Effector CD8-positive, alpha-beta T cell (primary cell): ENCODE measurements at places on chromosomes 2 and 18.

DNA sequence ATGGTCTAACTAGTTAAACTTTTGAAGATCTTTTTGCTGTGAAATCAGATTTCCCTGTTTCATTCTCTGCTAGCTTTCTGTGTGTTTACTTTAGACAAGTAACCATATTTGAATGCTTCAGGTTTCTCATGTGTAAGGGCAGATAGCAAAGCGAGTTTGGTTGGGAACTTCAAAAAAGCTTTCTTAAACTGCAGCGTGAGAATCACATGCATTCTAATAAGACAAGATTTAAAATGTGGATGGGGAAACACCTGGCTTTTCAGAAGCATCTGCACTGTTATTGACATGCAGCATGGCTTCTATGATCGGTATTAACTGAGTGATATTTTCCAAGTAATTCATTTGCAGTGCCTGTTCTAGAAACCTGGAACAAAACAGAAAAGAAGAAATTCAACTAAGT is 119.3 kb downstream of the ABCA12 start:
- DNase-seq = no peak

DNA sequence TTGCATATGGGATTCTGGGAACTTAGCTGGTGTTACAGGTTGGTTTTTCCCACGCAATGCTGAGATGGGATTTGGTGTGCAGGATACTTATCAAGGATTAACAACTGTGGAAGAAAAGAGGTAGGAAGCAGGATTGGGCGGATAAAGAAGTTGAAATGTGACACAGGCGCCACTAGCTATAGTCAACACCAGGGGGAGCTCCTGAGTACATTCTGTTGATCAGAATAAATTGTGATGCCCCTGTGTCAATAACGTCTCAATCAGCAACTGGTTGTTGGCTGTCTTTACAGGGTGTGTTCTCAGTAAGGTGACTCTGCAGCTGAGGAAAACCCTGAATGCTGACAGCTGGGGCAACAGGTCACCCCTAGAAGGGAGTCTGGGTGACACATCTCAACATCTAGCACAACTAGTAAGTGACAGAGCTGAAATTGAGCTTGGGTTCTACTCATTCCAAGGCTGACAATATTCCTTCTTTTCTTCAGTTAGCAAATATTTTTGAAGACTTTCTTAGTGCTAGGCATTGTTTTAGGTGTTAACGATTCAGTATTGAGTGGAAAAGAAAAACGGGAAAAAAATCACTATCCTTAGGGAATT is 143.0 kb downstream of the ARL6IP6 start:
- no peak for DNase-seq

GRCh38 chr18:42338683-42339082 is 383.6 kb downstream of the PIK3C3 start:
- DNase-seq = no peak

- no peak for DNase-seq
Measured at GRCh38 chr2:152622219-152622618, 95.0 kb downstream of the PRPF40A start.

GRCh38 chr18:21218862-21219261 is 23.2 kb upstream of the GREB1L start:
- DNase-seq = no peak

DNA sequence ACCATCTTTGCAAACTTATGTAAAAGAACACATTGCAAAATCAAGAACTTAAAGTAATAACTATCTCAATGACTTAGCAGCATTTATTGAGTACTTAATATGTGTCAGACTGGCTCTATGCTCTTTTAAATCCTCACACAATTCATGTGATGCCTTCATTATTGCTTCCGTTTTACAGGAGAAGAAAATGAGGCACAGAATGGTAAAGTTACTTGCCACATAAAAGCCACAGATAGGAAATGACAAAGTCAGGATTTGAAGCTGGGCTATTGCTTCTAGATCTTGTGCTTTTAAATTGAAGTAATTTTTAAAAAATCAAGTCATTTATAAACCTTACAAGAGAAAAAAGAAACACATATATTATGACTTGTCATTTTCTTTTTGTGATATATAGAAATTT is 174.2 kb downstream of the WDR7 start:
- DNase-seq = no peak

GRCh38 chr2:159832858-159833257 is 34.9 kb upstream of the CD302 start:
- no peak for DNase-seq

- no peak for DNase-seq
Measured at GRCh38 chr2:70685771-70686171, 82.2 kb downstream of the ADD2 start.

DNA sequence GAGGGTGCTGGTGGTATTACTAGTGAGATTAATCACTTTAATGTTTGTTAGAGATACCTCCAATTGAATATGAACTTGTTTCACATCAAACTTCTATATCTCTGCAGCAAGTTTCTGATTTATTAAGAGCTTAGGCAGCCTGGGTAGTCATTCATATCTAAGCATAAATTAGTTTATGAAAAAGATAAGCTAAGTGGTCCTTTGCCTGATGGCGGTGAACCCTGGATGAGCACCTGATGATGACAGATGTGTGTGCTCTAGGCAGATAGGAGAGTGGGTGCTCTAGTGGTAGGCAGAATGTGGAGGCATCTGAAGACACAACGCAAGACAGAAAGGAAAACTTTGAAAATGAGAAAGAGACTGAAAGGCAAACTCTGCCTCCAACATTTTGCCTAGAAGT is 5.0 kb downstream of the FKBP7 start:
- DNase-seq = no peak
